ENCODE measurements at places on chromosomes 7 and 10.

DNA sequence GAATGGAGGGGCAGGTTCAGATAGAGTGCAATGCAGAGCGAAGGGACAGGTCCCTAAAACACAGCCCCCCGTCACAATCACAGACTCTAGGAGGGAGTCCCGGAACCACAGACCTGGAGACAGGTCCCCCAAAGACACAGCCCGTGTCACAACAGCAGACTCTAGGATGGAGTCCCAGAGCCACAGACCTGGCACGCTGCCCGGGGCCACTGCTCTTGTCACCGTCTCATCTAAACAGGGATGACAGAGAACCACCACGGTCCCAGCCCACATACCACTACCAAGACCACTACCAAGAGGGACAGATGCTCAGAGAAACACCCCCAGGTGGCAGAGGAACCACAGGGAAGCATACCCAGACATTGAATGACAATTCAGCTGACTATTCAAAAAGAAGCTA, 183.9 kb downstream of the TCERG1L start:
- ATAC-seq = no peak

GRCh38 chr10:100977436-100977835, 8.1 kb downstream of the SEMA4G start:
- no peak for ATAC-seq

DNA sequence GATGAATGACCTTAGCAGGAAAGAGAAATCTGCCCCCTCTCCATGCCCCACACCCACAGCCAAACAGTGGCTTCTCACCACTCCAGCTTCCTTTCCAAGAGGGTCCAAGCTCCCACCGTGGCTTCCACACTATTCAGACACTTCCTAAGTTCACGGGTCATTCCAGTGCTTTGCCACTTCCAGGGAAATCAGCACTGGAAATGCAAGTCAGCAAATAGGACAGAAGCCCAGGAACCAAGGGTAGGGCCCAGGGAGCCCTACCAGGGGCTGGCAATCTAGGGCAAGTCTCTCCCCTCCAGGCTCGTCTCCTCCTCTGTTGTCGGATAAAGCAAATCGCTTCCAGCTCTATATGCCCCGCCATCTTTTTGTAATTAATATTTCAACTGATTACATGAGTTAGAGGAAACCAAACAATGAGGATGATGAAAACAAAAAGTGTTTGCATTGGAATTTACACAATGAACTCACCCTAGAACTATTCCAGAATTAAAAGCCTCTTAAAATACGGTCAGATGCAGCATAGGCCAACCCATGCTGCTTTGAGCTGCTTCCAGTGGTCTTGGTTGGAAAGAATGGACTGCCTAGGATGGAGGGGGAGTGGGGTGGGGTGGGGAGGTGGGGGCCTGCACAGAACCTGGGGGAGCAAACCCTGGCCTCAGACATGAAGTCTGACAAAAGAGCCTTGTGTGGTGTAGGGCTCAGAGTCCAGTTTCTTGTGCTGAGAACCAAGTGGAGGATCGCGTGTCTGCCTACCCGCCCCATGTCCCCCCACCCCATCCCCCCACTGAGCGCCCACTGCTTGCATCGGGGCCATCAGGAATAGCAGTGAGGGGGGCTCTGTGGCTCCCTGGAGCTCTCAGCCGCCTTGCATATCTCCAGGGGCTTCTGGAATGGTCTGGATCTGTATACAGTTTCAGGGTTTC, 74.6 kb upstream of the CPXM2 start:
- ATAC-seq = no peak

- ATAC-seq = peak; percentile 47
These were observed 650.5 kb upstream of the SORCS1 start for GRCh38 chr10:107814865-107815487.

- ATAC-seq = no peak
These were observed 1.0 kb downstream of the TWIST1 start for GRCh38 chr7:19116121-19117090.

DNA sequence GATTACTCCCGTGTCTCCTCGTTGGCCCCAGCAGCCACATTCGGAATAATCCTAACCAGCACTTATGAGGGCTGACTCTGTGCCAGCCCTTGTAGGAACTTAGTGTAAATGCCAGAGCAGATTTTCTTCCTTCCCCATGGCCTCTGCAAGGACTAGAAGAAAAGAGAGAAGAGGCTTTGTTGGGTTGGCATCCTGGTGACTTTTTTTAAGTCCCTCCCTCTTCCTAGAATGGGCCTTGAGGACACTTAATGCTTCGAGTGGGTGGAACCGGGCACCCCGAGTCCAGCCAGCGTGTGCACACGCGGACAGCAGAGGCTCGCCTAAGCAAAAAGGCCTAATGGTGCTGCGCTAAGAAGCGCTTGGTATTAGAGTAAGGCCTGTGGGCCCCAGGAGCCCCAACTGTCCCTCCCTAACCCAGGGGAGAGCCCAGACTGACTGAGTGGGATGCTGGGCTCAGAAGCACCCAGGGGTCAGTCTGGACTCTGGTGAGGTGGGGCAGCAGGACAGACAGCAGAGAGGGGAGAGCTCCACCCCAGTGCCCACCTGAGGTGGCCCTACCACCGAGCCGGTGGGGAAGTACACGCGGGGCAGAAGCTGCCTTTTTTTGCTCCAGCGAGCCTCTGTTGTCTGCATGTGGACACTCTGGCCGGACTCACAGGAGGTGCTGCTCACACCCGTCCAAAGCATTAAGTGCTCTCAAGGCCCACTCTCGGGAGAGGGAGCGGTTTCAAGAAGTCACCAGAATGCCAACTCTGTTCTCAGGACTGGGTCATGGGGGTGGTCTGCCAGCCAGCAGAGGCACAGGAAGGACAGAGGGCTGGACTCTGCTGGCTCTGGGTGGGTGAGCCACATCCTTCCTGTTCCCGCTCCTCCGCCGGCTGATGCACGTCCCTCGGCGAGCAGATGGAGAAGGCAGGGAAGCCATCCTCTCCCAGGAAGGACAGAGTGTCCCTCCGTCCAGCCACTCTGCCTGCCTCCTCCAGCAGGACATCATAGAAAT, 12.5 kb downstream of the ITPRIP start:
- no peak for ATAC-seq

GRCh38 chr7:69457595-69458504, 140.4 kb upstream of the AUTS2 start:
- peak; percentile 25 for ATAC-seq

- ATAC-seq = no peak
These were observed 26.8 kb downstream of the PYROXD2 start for GRCh38 chr10:98388101-98388655.

DNA sequence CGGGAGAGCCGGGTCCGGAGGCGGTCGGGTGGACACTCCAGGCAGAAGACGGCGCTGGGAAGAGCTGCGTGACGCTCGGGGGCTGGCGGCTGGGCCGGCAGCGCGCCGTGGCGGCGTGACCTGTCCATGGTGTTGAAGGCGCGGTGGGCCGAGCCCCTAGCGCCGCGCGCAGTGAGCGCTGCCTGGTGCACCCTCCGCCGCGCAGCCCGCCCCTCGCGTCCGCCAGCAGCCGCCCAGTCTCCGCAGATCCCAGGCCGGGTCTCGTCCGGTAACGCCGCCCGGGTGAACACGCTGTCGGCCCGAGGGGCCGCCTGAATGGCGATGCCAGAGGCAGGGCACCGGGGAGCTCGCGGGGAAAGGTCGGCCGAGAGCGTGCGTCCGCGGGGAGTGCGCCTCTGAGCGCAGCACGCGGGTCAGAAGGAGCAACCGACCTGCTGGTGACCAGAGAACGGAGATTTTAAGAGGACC, 657 bp upstream of the TMEM178B start:
- peak; percentile 61 for ATAC-seq

DNA sequence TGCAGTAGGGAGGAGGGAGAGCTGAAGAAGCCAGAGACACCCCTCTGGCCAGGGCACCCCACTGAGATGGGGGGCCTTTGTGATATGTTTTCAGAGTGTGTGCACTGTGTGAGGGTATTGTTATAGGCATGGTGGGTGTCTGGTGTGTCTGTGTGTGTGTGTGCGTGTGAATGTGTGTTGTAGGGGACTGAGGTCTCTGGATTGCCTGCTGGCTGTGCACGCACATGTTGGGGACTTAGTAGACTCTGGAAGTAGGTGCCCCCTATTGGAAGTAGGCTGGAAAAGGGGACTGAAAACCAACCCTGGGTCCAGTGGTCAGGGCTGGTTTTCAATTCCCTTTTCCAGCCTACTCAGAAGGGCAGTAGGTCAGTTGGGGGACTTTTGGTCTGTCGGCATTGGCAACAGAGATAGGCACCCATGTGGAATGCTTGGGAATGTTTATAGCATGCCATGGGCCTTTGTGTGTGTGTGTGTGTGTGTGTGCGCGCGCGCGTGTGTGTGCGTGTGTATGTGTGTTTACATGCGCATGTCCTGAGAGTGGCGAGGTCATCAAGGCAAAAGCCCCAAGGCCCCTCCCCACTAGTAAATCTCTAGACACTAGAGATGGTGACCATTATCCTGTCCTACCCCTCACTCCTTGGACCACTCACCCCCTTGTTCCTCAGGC, 78.8 kb downstream of the HIF1AN start:
- ATAC-seq = no peak

DNA sequence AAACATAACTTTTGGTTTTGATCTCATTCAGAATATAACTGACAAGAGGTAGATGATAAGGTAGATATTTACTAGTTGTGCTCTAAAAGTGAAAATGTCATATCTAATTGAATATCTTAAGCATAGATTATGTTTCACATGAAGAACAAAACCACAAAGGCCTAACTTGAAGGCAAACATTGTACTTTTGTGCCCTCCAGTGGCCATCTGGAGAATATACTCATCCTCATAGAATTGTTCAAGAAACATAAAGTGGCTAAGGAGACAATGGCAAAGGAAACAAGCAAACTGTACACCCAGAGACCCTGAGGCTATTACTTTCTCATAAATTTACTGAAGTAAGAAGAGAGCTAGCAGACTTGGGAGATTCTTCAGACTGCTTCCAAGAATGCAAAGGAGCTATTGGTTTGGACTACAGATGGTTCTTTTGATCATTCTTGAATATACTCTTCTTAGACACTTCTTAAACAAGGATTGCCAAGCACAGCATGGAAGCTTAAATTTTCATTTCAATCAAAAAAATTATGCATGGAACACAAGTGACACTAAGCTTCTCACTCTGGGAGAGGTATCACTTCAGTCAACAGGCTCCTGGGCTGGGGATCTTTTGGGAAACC, 98.2 kb upstream of the DKK1 start:
- peak; percentile 75 for ATAC-seq

GRCh38 chr7:12979181-12979580, 291.7 kb downstream of the ARL4A start:
- ATAC-seq = no peak

GRCh38 chr7:37419496-37419895, 29.2 kb downstream of the ELMO1 start:
- ATAC-seq = no peak

DNA sequence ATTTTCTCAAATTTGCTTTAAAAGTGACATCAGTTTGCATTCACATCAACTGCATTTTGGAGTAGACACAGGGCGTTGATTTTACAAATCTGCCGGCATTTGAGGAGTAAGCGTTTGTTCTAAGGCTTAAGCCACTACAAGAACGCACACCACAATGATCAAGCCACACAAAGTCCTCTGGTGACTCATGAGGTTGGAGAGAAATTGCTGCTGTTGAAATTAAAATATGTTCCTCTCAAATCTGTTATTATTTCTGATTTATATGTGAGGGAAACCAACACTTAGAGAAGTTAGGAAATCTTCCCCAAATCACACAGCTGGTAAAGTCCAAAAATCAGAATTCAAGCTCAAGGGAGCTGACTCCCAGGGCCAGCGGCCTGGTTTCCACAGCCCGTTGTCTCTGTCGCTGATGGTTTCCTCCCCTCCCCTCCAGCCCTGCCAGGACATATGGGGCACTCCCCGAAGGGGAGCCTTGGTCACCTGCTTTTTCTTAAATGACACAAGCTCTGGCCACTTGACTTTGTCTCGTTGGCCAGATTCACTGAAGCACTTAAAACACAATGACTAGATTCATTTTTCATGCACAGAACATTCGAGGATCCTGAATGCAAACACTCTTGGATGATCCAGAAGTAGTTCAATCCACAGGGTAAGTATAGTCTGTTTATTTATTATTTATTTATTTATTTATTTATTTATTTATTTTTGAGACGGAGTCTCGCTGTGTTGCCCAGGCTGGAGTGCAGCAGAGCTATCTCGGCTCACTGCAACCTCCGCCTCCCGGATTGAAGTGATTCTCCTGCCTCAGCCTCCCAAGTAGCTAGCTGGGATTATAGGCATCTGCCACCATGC, 29.2 kb upstream of the KLF6 start:
- ATAC-seq = no peak

Data from esophagus mucosa (tissue), 1 donor.